Left renal pelvis (tissue), 4 donors: ENCODE measurements at places on chromosomes 3 and 15. TPM values are rescaled to one million over a fixed set of nuclear protein-coding genes. Genes with fewer than 3 reads are reported as not detected.

DNA sequence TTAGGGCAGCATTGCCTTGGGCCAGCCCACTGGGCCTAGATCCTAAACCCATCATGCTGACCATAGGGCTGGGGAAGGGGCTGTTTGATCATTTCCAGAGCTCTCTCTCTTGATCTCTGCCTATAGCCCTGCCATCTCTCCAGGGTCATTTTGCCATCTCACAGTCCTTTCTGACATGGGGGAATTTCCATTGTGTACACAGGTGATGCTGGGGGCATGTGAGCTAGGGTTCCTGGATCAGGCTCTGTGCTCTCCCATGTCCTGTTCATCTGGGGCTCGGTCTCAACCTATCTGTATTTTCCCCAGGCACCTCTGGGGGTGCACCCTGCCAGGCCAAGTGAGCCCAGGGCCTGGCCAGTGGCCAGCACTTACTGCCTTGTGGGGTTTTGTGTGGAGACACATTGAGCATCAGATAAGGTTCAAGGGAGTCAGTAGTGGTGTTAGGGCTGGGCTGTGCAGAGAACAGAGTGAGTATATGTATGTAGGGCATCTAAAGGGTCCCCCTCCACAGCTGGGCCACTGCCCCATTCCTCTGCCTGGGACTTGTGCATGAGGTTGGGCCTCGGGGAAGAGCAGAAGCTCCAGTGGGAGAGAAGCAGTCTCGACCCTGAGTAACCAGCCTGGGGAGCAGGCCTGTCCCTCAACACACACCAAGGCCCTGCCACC lies 25.7 kb upstream of the APEH start:
- DNase-seq = no peak

DNA sequence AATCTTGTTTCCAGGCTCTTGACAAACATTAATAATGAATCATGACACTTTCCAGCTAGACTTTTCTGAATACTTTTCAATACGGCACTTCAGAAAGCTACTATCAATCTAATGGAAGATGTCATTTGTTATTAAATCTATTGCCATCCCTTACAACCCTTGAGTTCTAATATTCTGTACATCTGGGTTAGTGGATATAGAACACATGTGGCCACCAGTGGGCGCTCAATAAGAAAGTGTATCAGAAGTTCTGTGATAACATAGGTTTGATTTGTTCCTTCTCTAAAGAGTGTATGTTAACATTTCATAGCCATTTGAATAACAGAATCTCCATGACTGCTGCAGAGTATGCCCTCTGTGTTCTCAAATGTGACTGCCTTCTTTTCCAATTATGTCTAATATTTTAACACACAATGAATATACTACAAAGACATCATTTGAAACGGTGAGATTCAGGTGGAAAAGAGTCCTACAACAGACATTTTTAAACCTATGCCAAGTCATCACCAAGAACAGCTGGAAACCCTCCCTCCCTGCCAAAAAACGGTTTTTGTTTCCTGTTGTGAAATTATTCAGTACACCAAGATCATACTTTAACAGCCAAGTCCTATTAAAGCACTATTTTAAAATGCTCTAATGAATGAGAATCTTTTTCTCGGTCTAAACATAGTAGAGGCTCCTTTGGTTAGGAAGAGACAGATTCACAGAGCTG lies 22.2 kb downstream of the ALDH1A2 start:
- DNase-seq = no peak

DNA sequence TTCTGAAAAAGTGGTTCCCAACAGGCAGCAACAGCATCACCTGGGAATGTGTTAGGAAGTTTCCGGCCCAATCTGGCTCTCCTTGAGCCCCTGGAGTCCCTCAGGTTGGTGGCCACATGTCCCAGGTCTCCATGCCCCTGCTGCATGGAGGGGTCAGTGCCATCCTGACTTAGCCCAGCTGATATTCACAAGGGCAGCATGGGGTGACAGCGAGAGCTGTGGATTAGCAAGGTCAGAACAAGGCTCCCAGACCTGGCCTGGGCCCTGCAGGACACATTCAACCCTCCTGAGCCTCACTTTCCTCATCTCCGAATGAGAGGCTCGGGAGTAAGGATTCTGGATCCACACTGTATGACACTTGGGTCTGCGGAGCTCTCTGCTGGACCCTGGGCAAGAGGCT lies 243.8 kb upstream of the TLE3 start:
- DNase-seq = no peak

CCR9 gene
- polyA plus RNA-seq = 0.19 TPM

SGO1 gene
- polyA plus RNA-seq = 11.3 TPM
